ENCODE measurements at places on chromosomes 11 and 22. TPM values are rescaled to one million over a fixed set of nuclear protein-coding genes. Genes with fewer than 3 reads are reported as not detected.

MRTFA gene
- total RNA-seq: 71.9 TPM

GRCh38 chr11:28346209-28346608 is 238.0 kb downstream of the METTL15 start:
- no peak for DNase-seq

- no peak for DNase-seq
Measured at GRCh38 chr11:76839311-76839710, 21.4 kb upstream of the ACER3 start.

- no peak for DNase-seq
Measured at GRCh38 chr11:113979431-113979830, 4.5 kb downstream of the HTR3A start.

GRCh38 chr11:91435694-91436395 is 788.8 kb upstream of the FAT3 start:
- DNase-seq: no peak
